ENCODE measurements at places on chromosomes 5 and 9. TPM values are rescaled to one million over a fixed set of nuclear protein-coding genes. Genes with fewer than 3 reads are reported as not detected.

DNA sequence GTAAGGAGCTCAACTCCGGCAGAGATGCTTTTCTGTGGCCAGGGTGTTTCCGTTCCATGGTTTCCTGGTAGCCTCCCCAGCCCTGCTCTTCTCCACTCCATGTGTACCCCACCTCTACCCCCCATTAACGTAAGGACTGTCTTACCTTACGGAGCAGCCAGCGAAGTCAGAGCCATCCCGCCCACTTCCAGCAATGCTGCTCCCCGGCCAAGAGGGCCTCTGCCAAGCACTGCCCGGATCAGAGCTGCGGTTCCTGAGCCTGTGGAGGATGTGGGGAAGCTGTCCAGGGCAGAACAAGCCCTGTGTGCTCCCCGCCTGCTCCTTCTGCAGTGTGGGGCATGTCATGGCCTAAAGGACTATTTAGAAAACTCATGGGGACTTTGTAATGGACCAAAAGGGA is 261.2 kb downstream of the GADD45G start:
- DNase-seq: no peak

DNA sequence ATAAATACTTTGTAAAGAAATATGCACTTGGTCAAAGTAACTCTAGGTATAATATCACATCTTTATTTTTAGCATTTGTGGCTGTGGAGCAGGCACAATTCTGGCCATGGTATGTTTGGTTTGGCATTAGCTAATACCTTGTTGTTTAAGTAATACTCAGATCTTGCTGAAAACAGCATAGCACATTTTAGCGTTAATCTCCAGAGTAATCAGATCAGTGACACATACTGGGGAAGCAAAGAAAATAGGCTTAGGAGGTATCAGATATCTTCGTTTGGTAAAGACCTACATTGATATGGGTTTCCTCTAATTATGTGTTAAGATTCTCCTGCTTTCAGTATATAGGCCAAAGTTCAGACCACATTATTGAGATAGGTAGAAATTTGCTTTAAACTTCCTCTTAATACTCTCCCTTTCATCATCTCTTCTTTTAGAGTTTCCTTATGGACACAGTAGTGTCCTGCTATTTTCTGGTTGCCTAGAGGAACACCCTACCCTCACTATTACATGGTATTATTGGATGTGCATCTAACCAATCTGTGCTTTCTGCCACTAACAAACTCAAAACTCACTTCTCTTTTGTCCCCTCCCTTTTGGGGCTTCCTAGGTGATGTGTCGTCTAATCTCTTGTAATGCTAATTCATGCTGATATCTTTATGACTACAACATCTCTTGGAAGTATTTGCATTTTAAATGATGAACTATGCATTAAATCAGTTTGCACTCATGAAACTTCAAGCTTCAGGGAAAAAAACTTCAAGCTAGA is 437.3 kb upstream of the ADAMTSL1 start:
- no peak for DNase-seq

DNA sequence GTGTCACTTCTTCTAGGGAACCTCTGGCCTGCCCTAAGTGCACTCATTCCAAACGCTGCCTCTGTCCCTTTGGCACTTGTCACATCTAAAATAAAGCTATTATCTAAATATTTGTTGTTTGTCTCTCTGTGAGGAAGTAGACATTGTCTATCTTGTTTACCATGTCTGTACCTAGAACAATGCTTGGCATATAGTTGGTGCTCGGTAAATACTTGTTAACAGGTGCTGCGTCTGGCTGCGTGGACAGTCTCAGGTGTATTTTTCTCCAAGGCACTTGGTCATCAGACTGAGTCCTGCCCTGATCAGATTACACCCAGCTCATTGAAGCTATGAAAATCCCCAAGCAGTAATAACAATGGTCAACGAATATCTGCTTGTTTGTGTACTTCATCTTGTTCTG is 174.9 kb upstream of the SMIM23 start:
- DNase-seq: no peak

- no peak for DNase-seq
Measured at GRCh38 chr5:57505272-57506200, 22.9 kb upstream of the ACTBL2 start.

C5orf58 gene
- total RNA-seq: not detected

TMEM215 gene
- total RNA-seq: 0.06 TPM

SLC24A2 gene
- total RNA-seq: 0.06 TPM
